Putamen (tissue), 1 donor: ENCODE measurements at places on chromosomes 3 and 15.

DNA sequence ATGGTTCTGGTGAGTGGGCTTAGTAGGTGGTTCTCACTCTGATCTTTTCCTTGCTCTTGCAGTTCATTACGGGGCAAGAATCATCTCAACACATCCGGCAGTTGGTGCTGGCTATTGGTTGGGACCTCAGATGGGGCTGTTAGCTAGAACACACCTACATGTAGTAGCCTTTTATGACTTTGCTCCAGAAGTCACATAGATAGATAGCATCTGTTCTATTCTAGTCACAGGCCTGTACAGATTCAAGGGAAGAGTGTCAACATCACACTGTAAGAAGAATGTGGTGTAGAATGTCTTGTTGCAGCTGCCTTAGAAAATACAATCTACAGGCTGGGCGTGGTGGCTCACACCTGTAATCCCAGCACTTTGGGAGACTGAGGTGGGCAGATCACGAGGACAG lies 15.1 kb downstream of the RAB5A start:
- no peak for DNase-seq

GRCh38 chr3:111069974-111070771 lies 1.4 kb upstream of the NECTIN3 start:
- DNase-seq, result no peak

DNA sequence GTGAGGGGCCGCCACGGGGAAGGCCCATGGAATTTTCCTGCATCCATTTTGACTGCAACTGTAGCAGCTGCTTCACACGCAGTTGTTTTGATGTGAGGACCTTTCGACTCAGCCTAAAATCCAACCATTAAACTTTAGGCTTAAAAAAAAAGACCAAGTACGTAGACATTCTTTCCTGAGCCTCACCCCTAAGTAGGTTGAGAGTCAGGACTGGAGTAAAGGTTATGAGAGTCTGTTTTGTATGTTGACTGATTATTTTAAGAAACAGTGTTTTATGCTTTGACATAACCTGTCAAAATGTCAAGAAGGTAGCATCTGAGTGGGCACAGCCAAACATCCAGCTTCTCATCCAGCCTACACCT lies 45.7 kb upstream of the AMOTL2 start:
- DNase-seq, result no peak

DNA sequence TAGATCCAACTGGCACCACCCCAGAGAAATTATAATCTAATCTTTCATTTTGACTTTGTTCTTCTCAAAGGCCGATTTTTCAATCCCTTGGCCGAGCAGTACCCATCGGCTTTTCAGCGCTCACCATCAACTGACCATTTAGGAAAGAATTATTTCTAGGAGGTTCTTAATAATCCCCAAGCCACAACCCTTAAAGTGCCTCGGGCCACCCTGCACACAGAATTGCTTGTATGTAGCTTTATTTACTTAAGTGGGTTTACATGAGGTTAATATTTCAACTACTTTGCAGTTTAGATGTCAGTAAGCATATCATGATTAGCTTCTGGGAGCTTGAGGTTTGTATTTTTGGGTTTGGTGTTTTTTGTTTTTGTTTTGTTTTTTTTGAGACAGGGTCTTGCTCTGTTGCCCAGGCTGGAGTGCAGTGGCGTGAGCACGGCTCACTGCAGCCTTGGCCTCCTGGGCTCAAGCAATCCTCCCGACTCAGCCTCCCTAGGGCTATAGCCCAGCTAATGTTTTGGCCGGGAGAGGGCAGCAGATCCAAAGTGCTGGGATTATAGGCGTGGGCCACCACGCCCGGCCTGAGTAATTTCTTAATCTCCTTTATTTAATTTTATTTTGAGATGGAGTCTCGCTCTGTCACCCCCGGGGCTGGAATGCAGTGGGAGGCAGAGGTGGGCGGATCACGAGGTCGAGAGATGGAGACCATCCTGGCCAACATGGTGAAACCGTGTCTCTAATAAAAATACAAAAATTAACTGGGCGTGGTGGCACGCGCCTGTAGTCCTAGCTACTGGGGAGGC lies 801 bp upstream of the CDAN1 start:
- DNase-seq, result no peak

DNA sequence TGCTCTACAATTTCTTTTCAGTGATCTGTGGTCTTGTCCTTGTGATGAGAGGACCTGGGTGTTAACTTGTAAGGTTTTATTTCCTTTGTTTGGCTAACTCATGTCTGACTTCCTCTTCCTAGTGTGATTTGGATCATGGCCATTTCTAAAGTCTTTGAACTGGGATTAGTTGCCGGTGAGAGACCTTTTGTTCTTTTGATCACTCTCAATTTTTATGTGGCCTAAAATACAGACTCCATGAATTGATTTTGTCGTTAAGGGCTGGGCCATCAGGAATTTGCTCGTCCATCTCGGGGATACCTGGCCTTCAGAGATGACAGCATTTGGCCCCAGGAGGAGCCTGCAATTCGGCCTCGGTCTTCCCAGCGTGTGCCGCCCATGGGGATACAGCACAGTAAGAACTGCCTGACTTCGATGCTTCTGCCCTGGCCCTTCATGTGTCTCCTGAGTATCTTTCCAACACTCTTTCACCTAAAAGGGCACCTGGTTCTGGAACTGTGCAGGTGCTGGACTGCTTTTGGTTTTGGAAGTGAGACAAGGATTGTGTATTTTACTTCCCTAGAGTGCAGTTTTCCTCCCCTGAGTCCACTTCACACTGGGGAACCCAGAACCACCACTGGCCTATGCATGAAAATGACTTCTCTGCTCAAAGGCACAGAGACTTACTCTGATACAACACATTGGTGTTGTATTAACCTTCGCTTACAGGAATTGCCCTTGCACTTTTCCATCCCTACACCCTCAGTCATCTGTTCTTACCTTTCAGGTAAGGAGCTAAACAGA lies 13.1 kb upstream of the LRRC2 start:
- peak; percentile 3 for DNase-seq

DNA sequence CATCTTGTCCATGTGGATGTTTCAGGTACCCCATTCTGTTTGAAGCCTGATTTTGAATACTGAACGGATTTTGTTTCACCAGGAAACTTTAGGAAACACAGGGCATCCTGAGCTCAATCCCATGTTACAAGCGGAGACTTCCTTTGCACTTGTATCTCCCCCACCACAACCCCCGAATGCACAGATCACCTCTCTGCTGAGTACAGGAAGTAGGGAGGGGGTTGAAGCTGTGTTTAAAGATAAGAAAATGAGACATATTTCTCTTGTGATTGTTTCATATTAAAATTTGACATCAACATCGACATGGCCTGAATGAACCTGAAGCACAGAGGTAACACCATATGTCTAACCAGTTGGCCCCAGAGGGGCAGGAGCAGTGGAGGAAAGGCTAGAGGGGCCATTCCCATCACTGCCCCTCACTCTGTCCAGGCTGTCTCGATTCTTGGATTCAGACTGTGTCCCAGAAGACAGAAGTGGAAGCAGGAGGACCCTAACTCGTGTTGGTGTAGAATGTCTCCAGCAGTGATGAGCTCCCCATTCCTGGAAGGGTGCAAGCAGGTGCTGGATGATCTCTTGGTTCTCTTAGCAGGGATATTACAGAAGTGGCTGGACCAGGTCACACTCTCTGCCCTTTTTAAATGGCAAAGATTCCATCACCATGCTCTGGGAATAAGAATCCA lies 59.6 kb upstream of the IQSEC1 start:
- DNase-seq, result no peak

DNA sequence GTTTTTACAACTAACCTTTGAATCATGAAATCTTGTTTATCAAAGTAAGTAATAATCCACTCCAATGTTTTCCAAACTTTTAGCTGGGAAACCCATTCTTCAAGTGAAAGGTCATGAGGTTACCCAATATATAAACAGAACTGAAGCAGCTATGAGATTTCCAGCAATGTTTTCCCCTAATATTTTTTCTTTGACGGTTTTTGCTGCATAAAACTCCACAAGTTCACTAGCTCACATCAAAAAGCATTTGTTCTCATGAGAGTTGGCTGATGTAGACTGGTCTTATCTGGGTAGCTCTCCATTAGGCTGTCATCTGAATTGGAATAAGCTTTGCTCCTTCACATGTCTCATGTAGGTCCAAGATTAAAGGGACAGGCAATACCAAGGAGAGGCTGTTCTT lies 241.2 kb upstream of the LRRC3B start:
- no peak for DNase-seq

DNA sequence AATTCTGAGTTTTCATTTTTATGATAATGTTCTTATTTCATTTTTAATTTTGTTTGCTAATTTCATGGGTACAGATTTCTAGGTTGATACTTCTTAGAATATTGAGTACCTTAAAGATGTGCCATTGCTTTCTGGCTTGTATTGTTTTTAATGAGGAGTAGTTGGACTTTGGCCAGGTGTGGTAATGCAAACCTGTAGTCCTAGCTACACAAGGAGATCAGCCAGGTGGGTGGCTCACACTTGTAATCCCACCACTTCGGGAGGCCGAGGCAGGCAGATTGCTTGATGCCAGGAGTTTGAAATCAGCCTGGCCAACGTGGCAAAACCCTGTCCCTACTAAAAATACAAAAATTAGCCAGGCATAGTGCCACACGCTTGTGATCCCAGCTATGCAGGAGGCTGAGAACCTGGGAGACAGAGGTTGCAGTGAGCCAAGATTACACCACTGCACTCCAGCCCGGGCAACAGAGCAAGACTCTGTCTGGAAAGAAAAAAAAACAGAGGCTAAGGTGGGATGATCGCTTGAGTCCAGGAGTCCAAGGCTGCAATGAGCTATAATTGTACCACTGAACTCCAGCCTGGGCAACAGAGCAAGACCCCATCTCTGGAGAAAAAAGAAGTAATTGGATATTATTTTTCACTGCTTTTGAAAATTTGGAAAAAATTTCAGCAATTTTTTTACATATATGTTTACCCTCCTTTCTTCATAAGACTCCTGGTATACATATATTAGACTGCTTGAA lies 198.0 kb downstream of the ALCAM start:
- no peak for DNase-seq

GRCh38 chr15:95761501-95762165 lies 568.9 kb upstream of the NR2F2 start:
- DNase-seq, result no peak

DNA sequence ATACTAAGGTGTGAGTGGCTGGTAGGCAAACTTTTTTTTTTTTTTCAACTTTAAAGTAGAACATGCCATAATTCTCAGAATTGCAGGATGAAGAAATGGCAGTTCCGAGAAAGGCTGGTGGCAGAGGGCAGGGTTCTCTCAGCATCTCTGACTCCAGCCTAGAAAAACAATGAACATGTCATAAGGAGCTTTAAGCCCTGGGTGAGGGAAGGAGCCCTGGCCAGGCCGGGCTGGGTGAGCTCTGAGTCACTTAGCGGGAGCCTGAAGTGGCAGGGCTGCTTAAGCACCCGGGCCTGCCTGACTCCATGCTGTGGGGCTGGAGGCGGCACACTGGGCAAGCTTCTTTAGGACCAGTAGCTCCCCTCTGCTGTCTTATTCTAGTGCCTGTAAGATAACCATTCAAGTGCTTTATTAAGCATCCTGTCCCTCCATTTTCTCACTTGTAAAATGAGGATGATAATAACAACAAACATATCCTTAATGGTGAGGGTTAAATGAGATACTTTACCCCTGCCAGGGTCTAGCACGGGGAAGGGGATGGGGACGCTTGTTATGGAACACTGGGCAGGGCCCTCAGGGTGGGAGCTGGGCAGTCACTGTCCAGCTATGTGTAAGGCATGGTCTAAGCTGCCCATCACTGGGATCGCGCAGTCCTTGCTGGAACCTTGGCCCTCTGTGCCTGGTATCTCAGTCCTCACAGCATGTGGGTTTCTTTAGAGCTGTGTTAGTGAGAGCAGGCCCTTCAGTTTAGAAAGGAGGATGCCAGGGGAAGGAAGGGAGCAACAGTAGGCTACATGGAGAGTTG lies 18.4 kb downstream of the SMAD6 start:
- no peak for DNase-seq

DNA sequence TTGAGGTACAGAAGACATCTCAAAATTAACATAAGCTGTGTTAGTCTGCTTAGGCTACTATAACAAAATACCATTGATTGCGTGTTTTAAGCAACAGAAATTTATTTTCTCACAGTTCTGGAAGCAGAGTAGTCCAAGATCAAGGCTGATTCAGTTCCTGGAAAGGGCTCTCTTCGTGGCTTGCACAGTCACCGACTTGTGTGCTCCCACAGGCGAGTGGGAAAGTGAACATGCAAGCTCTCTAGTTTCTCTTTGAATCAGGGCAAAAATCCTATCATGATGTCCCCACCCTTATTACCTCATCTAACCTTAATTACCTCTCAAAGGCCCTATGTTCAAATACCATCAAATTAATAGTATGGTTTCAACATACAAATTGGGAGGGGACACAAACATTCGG lies 505.9 kb downstream of the ZIC1 start:
- DNase-seq, result no peak

GRCh38 chr15:86162641-86163040 lies 83.0 kb downstream of the AGBL1 start:
- no peak for DNase-seq

DNA sequence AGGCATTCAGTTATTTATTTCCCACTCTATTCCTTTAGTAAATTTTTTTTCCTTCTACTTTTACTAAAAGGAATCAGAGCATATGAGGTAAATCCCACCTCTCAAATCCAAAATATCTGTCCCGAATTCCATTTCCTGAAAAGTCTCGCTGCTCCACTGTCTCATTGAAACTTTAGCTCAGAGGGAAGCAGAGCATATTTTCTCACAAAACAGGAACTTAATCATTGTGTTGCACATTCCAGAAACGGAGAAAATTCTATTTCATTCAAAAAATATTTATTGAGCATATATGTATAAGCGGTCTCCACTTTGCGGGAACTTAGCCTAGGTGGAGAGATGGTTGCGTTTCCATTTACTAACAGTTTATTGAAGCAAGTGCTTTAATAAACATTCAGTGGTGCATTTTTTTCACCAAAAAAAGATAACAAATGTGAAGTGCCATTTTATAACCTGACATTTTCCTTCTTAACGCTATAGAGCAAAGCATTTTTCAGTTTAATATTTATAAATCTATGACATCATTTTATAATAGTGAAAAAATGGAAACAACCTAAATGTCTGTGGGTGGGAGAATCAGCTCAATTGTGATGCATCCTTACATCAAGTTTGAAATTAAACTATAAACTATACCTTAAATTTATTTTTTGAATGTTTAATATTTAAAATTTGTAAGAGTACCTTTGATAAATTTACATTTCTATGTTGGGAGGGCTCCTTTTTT lies 67.2 kb upstream of the CSTA start:
- no peak for DNase-seq

DNA sequence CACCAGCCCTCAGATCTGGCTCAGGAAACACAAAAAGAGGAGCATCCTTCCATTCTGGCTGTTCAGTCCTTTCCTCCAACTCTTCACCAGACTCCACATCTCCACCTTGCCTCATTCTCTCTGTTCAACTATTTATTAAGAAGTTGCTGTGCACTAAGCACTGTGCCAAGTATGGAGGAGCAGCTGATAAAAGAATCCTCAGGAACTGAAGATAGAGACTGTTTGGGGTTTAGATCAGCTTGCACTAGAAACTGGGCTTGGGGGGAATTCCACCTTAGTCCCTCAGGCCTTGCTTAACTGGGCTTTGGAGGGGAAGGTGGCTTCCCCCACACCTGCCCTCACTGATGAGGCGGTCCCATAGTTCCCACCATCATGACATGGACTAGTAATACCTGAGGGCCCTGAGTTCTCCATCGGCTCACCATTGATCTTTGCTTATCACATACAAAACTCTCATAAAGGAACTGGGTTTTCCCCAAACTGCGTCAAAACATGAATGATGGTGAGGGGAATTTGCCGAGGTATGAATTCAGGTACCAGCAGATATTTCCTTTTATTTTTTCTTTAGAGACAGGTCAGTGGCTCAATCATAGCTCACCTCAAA lies 1.7 kb upstream of the CCR8 start:
- no peak for DNase-seq
